ENCODE measurements at places on chromosomes 2 and 18.

DNA sequence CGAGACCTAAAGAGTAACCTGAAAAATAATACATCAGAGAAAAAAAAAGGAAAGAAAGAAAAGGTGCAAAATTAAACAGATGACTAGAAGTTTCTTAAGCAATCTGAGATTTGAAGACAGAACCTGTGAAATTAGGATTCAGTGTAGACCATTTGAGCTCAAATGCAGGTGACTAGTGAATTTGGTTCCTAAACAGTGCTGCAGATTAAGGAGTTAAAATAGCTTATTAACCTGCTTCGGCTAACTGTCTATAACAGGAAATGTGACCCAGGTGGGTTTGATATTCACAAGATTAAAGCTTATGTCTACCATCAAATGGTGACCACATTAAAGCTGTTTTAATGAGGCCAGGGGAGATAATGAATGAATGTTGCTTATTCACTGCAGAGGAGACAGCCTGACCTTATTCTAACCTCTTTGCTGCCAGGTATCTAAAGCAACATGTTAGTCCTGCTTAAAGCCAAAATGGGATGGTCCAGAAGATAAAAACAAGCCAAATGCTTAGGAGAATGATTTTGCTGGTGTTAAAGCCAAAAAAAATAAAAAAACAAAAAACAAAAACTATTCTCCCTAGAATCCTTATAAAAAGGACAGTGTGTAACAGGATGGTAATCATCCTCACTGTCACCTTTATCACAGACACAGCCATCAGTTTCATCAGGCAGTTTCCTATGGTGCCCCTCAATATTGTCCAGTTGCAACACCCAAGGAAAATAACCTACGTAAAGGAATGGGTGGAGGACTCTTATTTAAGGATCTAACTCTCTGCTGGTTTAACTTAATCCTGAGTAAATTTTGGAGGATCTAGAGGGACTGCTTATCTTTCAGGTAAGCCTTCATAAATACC lies 769.0 kb upstream of the ZEB2 start:
- no peaks in the 10 kb centered on the region for H3K36me3 ChIP-seq
- H3K27me3 ChIP-seq = no peaks in the 10 kb centered on the region
- H3K4me1 ChIP-seq = peaks cover 20% of the 10 kb centered on the region
- DNase-seq = no peak
- H3K4me3 ChIP-seq = no peak overlapping the region

DNA sequence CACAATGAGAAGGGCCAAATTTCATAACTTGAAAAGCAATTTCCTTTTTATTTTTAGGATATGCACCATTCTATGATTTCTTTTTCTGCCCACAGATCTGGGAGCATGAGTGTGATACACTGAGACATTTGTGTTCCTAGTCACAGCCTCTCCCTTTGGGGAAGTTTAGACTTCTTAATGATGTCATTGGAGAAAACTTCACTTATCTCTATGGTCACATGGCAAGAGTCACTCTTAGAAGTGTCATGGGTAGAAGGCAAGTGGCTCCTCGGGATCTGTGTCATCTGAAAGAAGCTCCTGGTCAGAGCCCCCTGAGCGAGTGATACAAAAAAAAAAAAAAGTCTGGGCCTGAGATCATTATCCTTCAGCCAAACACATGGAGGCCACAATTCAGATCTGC lies 62.5 kb upstream of the LGALSL start:
- no peak overlapping the region for H3K27ac ChIP-seq
- H3K4me1 ChIP-seq = no peaks in the 10 kb centered on the region
- peaks cover 4% of the 10 kb centered on the region for H3K36me3 ChIP-seq
- H3K27me3 ChIP-seq = no peaks in the 10 kb centered on the region
- no peak for DNase-seq

DNA sequence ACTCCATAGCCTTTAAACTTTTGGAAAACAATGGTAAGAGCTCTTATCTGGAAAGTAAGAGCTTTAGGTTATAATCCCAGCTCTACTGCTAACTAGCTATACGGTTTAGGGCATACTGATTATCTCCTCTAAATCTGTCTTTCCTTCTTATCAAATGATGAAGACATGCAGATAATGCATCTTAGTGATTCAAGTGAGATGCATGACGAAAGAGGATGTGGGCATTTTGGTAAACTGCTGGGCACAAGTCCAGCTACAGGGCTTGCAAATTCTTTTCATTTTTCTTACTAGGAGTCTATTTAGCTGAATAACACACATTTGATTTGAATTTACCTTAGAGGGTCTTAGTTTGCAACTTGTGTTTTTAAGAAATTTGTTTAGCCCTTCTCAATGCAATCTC lies 1604.8 kb upstream of the ZEB2 start:
- no peaks in the 10 kb centered on the region for H3K36me3 ChIP-seq
- no peak overlapping the region for H3K4me3 ChIP-seq
- no peak for DNase-seq
- no peaks in the 10 kb centered on the region for H3K27me3 ChIP-seq

DNA sequence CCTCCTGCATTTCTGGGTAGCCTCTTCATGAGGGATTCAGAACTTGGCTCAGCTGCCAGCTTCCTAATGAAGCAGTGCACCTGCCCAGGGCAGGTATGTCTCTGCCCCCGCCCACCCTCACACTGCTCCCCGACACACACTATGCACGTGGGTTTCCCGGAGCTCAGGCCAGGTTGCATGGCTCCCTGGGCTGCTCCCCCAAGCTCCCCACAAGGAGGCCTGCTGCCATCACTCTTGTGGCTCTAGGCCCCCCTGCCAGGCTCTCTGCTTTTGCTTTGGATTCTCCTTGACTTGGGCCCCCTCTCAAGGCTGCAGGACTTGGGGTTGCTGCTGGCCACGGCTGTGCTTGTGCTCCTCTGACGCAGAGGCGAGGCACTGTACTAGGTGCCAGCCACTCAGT lies 43.6 kb downstream of the ADD2 start:
- H3K27ac ChIP-seq = no peak overlapping the region
- no peak for DNase-seq
- no peaks in the 10 kb centered on the region for H3K4me1 ChIP-seq

GRCh38 chr18:54923339-54923956 lies 35.8 kb downstream of the CCDC68 start:
- no peaks in the 10 kb centered on the region for H3K36me3 ChIP-seq
- H3K27me3 ChIP-seq = no peaks in the 10 kb centered on the region
- no peak overlapping the region for H3K4me3 ChIP-seq
- H3K27ac ChIP-seq = no peak overlapping the region

DNA sequence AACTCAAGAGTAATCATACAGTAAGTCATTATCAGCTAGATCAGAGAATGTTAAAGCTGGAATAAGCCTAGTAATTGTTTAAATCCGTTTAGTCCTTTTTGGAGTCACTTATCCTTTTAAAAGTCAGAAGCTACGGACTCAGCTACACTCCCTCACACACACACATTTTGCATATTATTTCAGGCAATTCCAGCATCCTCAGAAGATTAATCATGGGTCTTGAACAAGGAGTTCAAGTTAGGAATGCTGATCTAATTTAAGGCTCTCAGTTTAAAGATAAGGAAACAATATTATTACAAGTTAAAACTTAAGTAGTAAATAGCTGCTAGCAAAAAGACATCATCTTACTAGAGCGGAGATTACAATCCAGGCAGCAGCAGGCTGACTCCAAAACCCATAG lies 74.3 kb downstream of the GTF3C3 start:
- no peak for DNase-seq
- H3K4me1 ChIP-seq = no peaks in the 10 kb centered on the region
- H3K36me3 ChIP-seq = no peaks in the 10 kb centered on the region
- no peaks in the 10 kb centered on the region for H3K27me3 ChIP-seq
- no peak overlapping the region for H3K27ac ChIP-seq
- no peak overlapping the region for H3K4me3 ChIP-seq

DNA sequence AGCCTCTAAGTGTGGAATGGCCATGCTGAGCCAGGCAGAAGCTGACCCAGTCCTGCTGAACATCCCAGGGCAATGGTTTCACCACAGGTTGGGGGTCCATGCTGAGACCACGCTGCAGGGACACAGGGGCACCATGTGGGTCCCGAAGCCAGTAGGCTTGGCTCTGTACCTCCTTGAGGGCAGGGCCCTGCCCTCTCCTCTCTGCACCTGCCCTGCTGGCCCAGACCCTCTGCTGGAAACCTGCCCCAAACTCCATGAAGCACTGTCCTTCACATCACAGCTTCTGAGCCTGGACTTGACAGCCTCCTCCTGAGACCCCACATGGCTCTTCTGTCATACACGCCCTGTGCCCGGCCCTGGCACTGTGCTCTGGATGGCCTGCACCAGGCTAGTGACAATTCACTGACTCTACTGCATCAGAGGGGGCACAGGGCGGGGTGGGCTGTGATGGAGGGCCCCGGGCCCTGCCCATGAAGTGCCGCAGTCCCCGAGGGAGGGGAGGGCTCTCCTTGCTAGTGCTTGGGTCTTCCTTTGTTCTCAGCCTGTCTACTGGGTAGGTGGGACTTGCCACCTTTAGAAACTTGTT lies 24.7 kb downstream of the HS6ST1 start:
- no peaks in the 10 kb centered on the region for H3K36me3 ChIP-seq
- no peak overlapping the region for H3K27ac ChIP-seq
- peaks cover 38% of the 10 kb centered on the region for H3K4me1 ChIP-seq
- H3K27me3 ChIP-seq = no peaks in the 10 kb centered on the region

GRCh38 chr2:33607905-33608304 lies 8.8 kb upstream of the FAM98A start:
- no peak overlapping the region for H3K4me3 ChIP-seq
- no peak overlapping the region for H3K27ac ChIP-seq
- no peaks in the 10 kb centered on the region for H3K36me3 ChIP-seq
- no peak for DNase-seq
- no peaks in the 10 kb centered on the region for H3K27me3 ChIP-seq

- H3K4me3 ChIP-seq = no peak overlapping the region
- no peaks in the 10 kb centered on the region for H3K27me3 ChIP-seq
- no peak for DNase-seq
- no peaks in the 10 kb centered on the region for H3K36me3 ChIP-seq
- H3K27ac ChIP-seq = no peak overlapping the region
Measured at GRCh38 chr2:42385225-42385624, 24.2 kb upstream of the COX7A2L start.

DNA sequence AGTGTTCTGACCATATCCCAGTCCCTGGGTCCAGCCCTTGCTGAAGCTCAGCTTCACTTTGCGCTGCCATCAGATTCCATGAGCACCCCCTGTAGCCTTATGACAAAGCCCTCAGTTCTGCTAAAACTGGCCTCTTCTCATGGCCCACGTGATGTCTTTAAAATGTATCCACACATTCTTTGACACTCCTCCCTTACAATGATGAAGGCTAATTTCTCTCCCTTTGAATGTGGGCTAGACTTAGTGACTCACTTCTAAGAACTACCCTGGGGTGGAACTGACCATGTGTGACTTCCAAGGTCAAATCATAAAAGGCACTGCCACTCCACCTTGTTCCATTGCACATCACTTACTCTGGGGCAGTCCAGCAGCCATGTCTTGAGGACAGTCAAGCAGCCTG lies 45.4 kb upstream of the GORASP2 start:
- H3K4me3 ChIP-seq = no peak overlapping the region
- no peaks in the 10 kb centered on the region for H3K36me3 ChIP-seq
- H3K27me3 ChIP-seq = no peaks in the 10 kb centered on the region
- no peaks in the 10 kb centered on the region for H3K4me1 ChIP-seq
- no peak for DNase-seq

GRCh38 chr2:48018480-48018879 lies 112.2 kb upstream of the FBXO11 start:
- no peak for DNase-seq
- H3K27me3 ChIP-seq = no peaks in the 10 kb centered on the region
- H3K36me3 ChIP-seq = no peaks in the 10 kb centered on the region
- no peaks in the 10 kb centered on the region for H3K4me1 ChIP-seq

DNA sequence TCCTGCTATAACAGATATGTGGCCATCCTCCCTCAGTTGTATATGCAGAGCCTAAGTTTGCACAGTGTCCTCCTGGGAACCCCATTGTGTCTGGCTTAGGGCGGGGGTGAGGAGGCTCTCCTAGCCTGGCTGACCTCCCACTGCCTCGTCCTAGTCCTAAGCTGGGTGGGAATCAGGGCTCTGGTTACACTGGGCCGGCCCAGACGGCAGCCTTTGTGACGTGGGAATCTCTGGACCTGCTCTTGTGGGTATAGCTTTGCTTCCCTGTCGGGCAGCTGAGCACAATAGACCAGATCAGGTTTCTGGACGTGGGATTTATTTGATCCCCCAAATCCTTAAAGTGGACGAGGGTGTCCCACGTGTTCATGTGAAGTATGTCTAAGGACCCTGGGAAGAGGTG lies 2.9 kb downstream of the ACKR3 start:
- peak overlapping the region; percentile 22 for H3K4me3 ChIP-seq
- H3K27me3 ChIP-seq = no peaks in the 10 kb centered on the region
- H3K36me3 ChIP-seq = no peaks in the 10 kb centered on the region
- peak overlapping the region; percentile 38 for H3K27ac ChIP-seq

DNA sequence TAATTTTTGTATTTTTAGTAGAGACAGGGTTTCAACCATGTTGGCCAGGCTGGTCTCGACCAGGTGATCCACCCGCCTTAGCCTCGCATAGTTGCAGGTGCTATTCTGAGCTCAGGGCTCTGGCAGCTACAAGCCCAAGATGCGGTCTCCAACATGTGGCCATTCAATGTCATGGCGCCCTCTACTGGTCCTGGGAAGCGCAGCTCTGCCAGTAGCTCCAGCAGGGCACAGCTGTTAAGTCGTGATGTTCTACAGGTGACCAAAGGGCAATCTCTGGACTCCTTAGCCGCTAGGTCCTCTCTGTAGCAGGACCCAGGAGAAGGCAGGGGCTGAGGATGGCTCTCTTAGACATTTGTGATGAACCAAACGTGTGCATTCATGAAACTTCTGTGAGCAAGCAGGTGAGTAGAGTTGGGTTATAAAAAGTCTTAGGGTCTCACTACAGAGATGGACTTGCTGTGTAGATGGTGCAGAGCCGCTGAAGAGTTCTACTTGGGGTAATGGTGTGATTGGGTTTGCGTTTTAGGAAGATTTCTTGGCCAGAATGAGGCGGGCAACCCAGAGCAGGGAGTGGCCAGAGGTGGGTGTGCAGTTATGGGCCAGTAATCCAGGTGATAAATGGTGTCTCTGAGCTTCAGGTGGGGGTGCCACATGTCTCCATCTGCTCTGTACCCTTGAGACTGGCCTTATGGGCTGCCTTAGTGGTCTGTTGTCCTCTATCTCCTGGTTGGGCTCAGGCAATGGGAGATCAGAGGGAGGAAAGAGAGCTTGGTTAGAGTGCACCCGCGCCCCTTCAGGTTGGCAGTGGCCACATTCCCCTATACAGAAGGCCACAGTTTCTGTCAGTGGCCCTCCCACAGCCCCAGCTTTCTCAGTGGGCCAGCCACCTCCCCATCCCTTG lies 31.0 kb downstream of the IL37 start:
- H3K36me3 ChIP-seq = no peaks in the 10 kb centered on the region
- no peaks in the 10 kb centered on the region for H3K27me3 ChIP-seq
- H3K4me3 ChIP-seq = no peak overlapping the region
- no peak overlapping the region for H3K27ac ChIP-seq
- DNase-seq = peak; percentile 16
- no peaks in the 10 kb centered on the region for H3K4me1 ChIP-seq

GRCh38 chr2:229340086-229340760 lies 69.1 kb upstream of the PID1 start:
- no peaks in the 10 kb centered on the region for H3K27me3 ChIP-seq

DNA sequence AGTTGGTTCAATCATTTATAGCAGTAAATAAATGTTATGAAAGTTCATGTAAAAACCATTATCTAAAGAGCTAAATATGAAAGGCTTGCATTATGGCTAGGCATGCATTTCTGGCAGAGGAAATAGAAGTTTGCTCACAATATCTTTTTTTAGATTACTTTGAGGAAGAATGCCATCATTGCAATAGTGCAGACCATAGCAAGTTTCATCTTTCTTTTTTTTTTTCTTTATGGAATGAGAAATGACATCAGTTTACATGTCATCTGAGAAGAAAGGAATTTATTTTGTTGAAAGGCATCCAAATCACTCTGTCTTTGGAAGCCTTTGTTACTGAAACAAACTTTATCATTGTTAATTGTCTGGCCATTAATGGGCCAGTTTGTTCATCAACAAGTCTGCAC lies 74.5 kb upstream of the NCKAP5 start:
- H3K36me3 ChIP-seq = no peaks in the 10 kb centered on the region
- H3K27ac ChIP-seq = no peak overlapping the region
- no peak overlapping the region for H3K4me3 ChIP-seq
- DNase-seq = no peak
- H3K27me3 ChIP-seq = no peaks in the 10 kb centered on the region

Measured in tibial nerve (tissue), 4 donors.